T-helper 1 cell treated with Interleukin-12 subunit alpha and Interleukin-12 subunit beta and Interleukin-4 antibody, amounts not matched to agents 30 ng/mL and 1 ng/mL, for 36 hours (primary cell): ENCODE measurements at places on chromosomes 7 and 10. TPM values are rescaled to one million over a fixed set of nuclear protein-coding genes. Genes with fewer than 3 reads are reported as not detected.

ARHGAP22 gene
- not detected in 2 replicates for total RNA-seq

LRRC4 gene
- not detected in 2 replicates for total RNA-seq

POR gene
- 78.0 and 78.2 TPM in 2 replicates for total RNA-seq

OR2F2 gene
- not detected in 2 replicates for total RNA-seq

SH2B2 gene
- total RNA-seq: 1.3 TPM in 2 replicates

CPA2 gene
- total RNA-seq: not detected in 2 replicates

HOGA1 gene
- not detected in 2 replicates for total RNA-seq

C10orf67 gene
- total RNA-seq: 0.20 TPM in 2 replicates

ABCB1 gene
- total RNA-seq: 2.5 and 3.9 TPM in 2 replicates
